Right atrium auricular region (tissue), 2 donors: ENCODE measurements at places on chromosomes 13 and 19. TPM values are rescaled to one million over a fixed set of nuclear protein-coding genes. Genes with fewer than 3 reads are reported as not detected.

- no peaks in the 10 kb centered on the region for H3K36me3 ChIP-seq
- no peak overlapping the region for H3K4me3 ChIP-seq
- no peaks in the 10 kb centered on the region for H3K27me3 ChIP-seq
Measured at GRCh38 chr13:80716610-80717081, 375.7 kb upstream of the SPRY2 start.

Gene LGALS14
- not detected for total RNA-seq

DNA sequence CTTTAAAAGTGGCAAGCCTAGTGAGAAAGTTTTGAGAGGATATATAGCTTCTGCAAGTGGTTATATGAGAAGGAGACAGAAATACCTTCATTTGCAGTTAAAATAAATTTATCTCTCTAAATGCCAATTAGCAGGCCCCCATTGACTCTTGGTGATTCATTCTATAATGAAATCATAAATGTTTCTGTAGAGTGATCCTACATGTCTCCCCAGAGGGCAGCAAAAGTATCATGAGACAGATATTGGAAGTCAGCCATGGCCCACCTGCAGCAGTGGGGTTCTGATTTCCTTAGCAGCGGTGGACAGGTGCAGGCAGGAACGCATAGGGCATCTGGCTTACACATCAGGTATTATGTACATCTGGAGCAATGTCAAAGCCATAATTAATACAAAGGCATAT lies 385.4 kb upstream of the SLC10A2 start:
- DNase-seq, result no peak
- H3K4me1 ChIP-seq, result no peaks in the 10 kb centered on the region
- H3K36me3 ChIP-seq, result no peaks in the 10 kb centered on the region
- no peak overlapping the region for H3K4me3 ChIP-seq
- no peaks in the 10 kb centered on the region for H3K27me3 ChIP-seq
- no peak overlapping the region for H3K27ac ChIP-seq

Gene MYBPC2
- total RNA-seq, result not detected

DNA sequence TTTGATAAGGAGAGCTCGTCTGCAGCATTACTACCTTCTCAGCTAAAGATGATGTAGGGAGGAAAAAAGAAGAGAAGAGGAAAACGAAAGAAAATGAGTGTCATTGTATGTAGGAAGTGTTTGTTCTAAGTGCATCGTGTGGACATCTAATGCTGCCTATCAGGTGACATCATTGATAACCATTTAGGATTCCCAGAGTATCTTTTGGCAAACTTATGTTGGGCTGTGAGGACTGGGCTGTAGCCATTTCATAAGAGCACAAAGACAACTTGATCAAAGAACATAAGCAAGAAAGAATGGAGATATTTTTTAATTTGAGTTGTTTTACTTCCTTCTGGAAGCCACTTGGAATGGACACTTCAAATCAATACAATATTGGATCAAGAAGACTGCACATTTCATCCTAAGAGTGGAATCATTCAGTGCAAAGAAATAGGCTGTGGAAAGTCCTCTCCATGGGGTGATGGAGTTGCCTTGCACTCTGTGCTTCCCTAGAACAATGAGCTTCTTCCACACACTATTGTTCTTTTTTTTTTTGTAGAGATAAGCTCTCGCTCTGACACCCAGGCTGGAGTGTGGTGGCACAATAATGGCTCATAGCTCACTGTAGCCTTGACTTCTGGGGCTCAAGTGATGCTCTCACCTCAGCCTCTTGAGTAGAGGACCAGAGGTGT lies 52.4 kb upstream of the UBL3 start:
- H3K4me1 ChIP-seq, result no peaks in the 10 kb centered on the region
- H3K4me3 ChIP-seq, result no peak overlapping the region
- no peaks in the 10 kb centered on the region for H3K36me3 ChIP-seq

Gene CGB5
- not detected for total RNA-seq

DNA sequence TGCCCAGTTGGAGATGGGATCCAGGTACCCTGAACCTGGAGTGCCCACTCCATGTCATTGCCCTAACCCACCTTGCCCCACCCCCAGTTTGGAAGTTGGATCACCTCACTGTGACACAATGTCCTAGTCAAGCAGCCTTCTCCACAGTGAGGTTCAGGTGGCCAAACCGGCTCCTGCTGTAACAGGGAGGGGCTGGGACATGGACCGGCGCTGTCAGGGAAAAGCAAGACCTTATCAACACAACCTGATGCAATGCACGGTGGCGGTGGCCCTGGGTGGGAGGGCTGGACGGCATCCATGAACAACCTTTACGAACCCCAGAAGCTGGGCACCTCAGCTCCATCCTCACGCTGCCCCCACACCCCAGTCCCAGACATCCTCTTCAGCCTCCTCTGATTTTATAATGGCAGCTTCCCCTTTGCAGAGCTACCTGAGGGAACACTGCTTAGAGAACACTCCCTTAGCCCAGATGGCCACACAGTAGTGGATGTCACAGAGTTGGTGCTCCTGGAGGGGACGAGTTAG lies 1.6 kb upstream of the KRTDAP start:
- no peak for DNase-seq
- H3K4me3 ChIP-seq, result no peak overlapping the region
- H3K27ac ChIP-seq, result no peak overlapping the region
- no peaks in the 10 kb centered on the region for H3K27me3 ChIP-seq
- no peaks in the 10 kb centered on the region for H3K36me3 ChIP-seq
- H3K4me1 ChIP-seq, result no peaks in the 10 kb centered on the region

GRCh38 chr13:48567515-48568369 lies 34.9 kb upstream of the RCBTB2 start:
- no peaks in the 10 kb centered on the region for H3K36me3 ChIP-seq
- H3K4me1 ChIP-seq, result peaks cover 67% of the 10 kb centered on the region
- no peak for DNase-seq
- peak overlapping the region; percentile 71 for H3K27ac ChIP-seq
- no peak overlapping the region for H3K4me3 ChIP-seq
- no peaks in the 10 kb centered on the region for H3K27me3 ChIP-seq

Gene CEACAM8
- total RNA-seq, result not detected

DNA sequence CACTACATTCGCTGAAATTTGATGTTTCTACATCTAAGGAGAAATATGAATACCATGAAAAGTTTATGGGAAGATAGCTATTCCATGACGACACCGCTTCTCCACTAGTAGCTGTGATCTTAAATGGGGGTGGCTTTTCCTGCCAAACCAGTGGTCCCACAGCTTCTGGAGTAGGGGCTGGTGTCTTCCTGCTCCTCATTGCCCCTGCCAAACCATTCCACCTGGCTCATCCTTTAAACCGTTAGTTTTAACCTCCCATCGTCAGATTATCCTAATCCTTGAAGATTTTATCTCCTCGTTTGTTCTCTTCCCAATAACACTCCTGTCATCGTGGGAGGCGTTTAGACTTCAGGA lies 568 bp upstream of the ZNF230 start:
- peaks cover 8% of the 10 kb centered on the region for H3K36me3 ChIP-seq
- DNase-seq, result no peak
- H3K4me3 ChIP-seq, result peak overlapping the region; percentile 73
- H3K27ac ChIP-seq, result peak overlapping the region; percentile 84

DNA sequence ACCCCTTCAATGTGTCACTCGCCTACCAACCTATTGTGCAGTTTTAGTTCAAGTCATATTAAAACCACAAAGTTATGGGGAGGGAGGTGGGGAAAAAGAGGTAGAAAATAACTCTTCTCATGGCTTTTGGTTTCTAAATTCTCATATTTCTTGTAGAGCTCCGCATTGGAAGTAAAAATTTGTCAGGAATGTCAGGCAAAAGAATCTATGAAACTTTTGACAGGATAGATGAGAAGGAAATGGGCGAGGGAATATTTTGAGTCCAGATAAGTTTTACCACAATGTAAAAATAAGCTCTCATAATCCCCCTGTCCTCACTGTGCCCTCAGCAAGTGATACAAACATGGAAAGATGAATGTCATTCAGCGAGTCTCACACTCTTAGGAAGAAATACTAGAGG lies 270.4 kb downstream of the DLEU7 start:
- no peak overlapping the region for H3K4me3 ChIP-seq
- H3K27me3 ChIP-seq, result no peaks in the 10 kb centered on the region
- H3K27ac ChIP-seq, result no peak overlapping the region
- H3K36me3 ChIP-seq, result no peaks in the 10 kb centered on the region

Gene CGB1
- total RNA-seq, result not detected

DNA sequence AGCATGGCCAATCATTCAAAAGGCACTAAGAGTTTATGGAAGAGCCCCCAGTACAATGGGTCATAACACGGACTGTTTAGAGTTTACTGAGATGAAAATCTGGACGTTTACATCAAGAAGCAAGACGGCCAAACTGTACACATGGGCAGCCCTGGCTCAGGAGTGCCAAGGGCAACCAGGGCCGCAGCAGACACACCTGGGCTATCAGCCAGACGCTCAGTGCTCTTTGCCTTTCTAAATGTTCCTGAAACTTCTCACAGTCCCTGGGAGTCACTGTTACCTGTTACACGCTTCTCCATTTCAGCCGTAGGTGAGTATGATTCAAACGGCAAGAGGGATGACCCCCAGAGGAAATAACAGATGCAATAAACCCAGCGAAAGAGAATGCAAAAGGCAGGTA lies 64.5 kb downstream of the ABCC4 start:
- no peaks in the 10 kb centered on the region for H3K4me1 ChIP-seq
- H3K36me3 ChIP-seq, result no peaks in the 10 kb centered on the region
- H3K27ac ChIP-seq, result no peak overlapping the region

DNA sequence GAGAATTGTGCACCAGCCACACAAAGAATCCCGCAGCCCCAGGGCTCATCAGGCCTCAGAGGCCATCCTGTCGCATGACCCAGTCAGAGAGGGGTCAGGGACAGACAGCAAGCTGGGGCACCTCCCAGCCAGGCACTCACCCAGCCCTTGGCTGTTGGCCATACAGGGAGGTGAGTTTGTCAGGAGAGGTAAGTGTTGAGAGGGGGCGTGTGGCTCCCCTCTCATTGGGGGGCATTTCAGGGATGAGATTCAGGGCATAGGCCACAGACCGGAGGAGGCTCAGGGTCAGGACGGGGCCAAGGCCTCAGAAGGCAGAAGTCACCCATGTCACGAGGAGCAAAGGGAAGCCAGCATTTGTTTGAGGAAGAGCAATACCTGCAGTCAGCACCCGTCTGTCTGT lies 37.1 kb downstream of the MYO9B start:
- DNase-seq, result no peak
- H3K27ac ChIP-seq, result no peak overlapping the region
- no peak overlapping the region for H3K4me3 ChIP-seq

Gene LMTK3
- total RNA-seq, result 1.6 TPM

GRCh38 chr13:84744203-84744602 lies 861.9 kb upstream of the SLITRK1 start:
- no peak overlapping the region for H3K4me3 ChIP-seq
- no peaks in the 10 kb centered on the region for H3K27me3 ChIP-seq
- no peaks in the 10 kb centered on the region for H3K4me1 ChIP-seq
- no peak for DNase-seq
- H3K36me3 ChIP-seq, result no peaks in the 10 kb centered on the region

GRCh38 chr19:34350161-34350561 lies 14.8 kb upstream of the GPI start:
- H3K4me1 ChIP-seq, result no peaks in the 10 kb centered on the region
- no peak overlapping the region for H3K4me3 ChIP-seq
- DNase-seq, result no peak
- peaks cover 60% of the 10 kb centered on the region for H3K36me3 ChIP-seq
- no peak overlapping the region for H3K27ac ChIP-seq

DNA sequence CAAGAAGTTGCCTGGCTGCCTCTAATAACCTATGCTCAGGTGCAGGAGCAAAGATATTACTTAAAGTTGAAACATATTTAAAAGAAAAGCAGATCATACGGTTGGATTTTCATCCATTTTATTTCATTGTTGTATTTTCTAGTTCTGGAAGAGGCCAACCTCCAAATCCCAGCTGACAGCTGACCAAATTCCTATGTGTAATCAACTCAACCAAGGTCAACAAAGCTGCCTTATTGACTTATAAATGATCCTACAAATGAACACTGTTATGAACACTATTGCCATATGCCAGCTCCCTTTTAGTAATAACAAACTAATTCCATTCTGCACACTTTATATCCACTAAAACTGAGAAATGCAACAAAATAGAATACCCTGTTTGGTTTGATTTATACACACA lies 1537.4 kb downstream of the SLITRK1 start:
- no peaks in the 10 kb centered on the region for H3K36me3 ChIP-seq
- H3K4me3 ChIP-seq, result no peak overlapping the region
- no peaks in the 10 kb centered on the region for H3K4me1 ChIP-seq

Gene CCL25
- total RNA-seq, result not detected

DNA sequence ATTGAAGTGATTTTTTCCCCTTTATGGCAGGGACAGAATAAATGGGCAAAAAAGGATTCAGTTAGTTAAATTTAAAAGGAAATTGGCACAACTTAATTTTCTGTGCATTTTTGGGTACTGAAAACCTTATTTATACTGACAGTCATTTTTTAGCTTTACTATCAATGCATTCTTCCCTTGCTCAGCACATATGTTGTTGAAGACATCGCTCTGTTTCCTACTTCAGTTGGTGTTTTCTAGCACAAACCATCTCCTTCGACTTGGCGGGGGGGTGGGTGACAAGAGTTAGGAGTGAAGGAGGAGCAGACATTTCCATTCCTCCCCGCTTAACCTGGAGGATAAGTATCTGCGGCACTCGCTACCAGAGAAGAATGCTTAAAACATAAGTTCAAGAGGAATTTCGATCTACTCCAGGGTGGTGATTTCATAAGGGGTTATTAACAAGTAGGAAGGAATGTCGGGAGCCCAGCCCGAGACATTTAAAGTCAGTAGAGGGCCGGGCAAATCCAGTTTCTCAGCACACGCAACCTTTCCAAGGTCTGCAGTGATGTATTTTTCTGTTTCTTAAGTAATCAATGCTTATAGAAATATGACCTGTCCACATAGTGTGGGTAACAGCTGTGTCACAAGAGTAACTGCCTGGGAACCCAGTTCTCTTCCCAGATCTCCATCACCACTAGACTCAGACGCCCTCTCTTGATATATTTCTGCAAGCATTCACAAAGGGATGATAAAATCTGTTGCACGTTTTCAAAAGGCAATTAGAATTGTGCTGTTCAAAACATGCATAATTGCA lies 525.8 kb downstream of the MYO16 start:
- H3K27ac ChIP-seq, result peak overlapping the region; percentile 65
- H3K4me1 ChIP-seq, result no peaks in the 10 kb centered on the region
- DNase-seq, result no peak
- no peak overlapping the region for H3K4me3 ChIP-seq
- H3K27me3 ChIP-seq, result no peaks in the 10 kb centered on the region
